AML-193 (cell line): ENCODE measurements at places on chromosomes 13 and 19.

- DNase-seq, result peak; percentile 69
Measured at GRCh38 chr13:35978607-35979316, 152.4 kb downstream of the DCLK1 start.

DNA sequence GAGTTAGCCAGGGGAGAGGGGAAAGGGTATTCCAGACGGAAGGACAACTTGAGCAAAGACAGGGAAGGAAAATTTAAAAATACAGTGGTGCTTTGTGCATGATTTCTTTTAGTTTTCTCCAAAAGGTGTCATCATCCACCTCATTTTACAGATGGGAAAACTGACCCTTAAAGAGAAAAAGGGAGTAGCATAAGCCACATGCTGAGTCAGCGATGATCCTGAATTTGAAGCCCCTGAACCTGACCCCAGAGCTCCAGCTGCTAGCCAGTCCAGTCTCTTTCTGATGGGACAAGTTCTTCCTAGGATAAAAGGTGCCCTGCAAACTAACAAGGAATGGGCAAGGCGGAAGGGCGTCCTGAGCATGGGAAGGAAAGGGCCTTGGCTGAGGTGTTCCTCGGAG is 10.3 kb downstream of the CABP5 start:
- no peak for DNase-seq

DNA sequence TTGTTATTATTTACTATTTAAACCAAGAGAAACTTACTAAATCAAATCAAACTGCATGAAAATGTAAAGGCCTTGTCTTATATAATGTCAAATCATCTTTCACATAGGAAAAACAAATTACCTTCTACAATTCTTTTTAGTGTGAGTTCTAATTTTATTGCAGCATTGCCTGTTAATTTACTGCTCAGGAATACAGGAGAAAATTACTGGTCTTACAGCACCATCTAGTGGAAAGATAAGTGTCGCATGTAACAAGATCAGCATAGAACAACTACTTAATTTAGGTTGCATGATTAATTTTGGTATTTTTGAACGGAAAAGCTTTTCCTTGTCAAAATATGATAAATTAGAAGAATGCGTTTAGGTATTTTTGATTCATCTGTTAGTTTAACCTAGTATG is 502.7 kb downstream of the UQCRFS1 start:
- DNase-seq, result peak; percentile 37

GRCh38 chr19:44620667-44621066 is 7.3 kb downstream of the IGSF23 start:
- no peak for DNase-seq

DNA sequence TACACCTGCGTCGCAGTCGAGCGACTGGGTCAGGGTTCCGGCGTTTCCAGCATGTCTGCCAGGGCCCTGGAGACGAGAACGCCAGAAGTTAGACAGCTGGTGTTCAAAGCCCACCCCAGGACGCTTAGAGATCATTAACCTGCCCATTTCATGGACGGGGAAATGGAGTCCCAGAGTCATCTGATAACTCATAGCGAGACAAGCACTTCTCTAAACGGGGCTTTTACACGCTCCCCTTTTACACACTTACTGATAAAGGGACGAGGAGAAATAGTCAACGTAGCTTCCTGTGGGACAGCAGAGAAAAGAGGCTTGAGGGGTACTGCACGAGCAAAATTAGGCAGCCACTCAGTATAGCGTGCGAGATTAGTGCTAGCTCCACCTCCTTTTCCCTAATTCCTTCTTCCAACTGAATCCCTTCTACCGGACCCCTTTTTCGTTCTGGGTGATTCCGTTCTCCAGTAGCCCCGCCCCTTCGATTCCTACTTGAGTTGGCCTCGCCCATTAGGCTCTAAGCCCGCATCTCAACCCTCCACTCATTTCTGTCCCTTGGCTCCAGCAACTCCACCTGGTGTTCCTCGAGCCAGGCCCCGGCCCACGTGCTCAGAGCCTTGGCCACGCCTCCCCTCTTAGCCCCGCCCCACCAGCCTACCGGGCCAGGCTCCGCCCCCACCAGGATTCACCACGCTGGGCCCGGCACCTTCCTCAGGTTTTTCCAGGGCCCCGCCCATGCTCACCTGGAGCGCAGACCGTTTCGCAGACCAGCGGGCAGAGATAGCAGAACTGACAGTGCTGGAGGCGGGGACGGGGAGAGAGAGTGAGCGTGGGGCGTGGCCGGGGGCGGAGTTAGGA is 3.7 kb downstream of the HRC start:
- DNase-seq, result no peak

- DNase-seq, result no peak
Measured at GRCh38 chr19:2185734-2186070, 22.0 kb downstream of the DOT1L start.

GRCh38 chr13:87100431-87100830 is 570.7 kb upstream of the SLITRK5 start:
- DNase-seq, result no peak

DNA sequence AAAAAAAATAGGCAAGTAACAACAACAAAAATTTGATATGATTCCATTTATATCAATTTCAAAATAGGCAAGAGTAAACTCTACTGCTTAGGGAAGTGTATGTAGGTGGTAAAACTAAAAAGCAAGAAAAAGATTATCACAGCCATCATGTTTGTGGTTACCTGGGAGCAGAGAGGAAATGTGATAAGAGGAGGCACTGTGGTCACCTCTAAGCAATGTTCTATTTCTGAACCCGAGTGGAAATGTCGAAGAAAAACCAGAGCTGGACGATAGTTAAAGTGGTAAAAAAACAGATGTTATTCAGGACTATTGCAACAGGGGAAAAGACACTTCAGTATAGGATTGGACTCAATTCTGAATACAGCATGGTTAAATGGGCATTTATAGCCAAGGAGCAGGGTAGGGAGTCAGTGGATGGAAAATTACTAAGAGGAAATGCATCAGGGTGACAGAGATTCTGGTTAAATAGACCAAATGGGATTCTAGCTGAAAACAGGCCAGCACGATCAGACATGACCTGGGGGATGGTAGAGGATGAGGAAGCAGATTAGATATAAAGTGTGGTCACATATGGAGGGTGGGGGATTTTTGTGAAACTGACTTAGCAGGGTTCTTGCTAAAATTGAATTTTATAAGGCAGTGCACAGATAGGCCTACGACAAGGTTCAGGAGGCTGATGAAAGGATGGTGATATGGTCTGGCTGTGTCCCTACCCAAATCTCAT is 6.0 kb upstream of the TEX30 start:
- DNase-seq, result no peak

DNA sequence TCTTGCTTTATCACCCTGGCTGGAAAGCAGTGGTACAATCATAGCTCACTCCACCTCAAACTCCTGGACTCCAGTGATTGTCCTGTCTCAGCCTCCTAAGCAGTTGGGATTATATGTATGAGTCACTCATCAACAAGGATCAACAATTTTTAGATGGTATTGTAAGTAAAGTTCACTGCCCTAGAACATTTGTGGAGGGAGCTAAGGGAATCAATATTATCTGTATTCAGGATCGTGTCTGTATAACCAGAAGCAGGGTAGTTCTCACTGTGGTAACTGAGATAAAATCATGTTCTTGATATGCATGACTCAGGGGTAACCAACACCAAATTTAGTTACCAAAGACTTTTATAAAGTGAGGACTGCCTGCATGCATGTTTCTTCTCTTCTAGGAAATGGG is 27.0 kb downstream of the ZMYM5 start:
- no peak for DNase-seq

DNA sequence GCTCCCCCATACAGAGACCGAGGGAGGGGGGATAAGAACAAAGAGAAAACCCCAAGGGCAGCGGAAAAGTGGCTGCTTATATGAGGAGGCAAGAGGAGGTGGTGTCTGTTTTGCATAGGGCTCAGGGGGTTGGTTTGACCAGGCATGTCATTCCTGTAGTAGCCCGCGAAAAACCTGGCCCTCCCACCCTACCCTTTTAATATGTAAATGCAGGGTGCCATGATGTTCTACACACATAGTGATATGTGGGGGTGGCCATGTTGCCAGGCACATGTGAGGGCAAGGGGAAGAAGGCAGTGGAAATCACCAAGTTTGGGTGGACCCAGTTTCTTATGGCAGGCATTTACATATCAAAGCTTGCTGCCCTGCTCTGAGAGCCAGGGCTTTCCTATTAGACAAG is 203.5 kb upstream of the UBL3 start:
- no peak for DNase-seq

GRCh38 chr19:40229926-40230417 is 3.5 kb upstream of the CCNP start:
- no peak for DNase-seq

DNA sequence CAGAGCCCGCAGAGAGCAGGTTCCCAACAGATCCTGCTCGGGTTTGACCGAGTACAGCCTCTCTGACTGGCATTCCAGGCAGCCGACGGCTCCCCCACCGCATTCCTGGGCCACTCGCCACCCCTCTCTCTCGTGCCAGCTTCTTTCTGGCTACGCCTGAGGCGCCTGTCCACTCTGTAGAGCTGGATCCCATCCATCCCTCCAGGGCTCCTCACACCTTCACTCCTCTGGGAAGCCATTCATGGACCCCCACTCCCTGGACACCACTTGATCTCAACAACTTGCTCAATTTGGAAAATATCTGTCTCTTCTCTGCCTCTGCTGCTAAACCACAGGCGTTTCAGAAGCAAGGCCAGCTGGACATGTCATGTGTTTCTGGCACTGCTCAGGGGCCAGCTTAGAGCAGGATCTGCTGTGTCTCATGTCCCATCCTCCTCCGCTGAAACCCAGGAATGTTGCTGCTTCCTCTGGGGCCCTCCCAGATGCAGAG is 30.6 kb upstream of the ATP1A3 start:
- no peak for DNase-seq

DNA sequence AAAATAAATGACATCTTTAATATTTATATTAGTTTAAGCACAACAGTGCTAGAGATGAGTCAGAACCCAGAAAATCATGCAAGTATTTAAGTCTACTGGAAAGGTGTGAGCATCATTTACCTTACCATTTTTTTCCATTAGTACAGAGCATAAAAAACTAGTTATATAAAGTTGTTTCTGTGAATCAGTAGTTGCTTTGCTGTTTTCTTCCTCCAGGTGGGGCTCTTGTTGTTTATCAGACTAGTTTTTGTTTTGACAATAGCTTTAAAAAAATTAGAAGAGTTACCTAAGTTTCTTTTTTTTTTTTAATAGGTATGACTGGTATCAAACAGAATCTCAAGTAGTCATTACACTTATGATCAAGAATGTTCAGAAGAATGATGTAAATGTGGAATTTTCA is 12.7 kb downstream of the SUGT1 start:
- DNase-seq, result peak; percentile 18

DNA sequence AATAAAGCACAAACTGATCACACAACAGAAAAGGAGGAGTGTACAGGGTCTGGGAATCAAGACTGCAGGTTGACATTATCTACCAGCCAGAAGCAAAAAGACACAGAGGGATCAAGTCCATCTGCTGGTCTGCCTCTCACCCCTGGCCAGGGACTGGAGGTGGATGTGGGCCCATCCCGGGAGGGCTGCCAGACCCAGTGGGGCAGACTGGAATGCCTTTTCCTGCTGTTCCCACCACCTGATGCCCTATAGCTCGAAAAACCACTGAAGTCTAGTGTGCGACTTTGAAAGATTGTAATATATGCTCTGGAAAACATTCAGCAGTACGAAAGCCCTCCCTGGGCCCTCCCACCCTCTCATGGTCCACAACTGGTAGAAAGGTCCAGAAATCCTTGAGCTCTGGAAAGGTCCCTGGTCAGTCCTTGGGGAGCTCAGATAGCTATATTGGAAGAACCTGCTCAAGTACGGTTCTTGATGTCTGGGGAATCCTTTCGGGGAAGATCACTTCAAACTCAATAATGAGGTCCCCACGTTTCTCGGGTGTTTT is 2.6 kb downstream of the DNAJB1 start:
- DNase-seq, result no peak

DNA sequence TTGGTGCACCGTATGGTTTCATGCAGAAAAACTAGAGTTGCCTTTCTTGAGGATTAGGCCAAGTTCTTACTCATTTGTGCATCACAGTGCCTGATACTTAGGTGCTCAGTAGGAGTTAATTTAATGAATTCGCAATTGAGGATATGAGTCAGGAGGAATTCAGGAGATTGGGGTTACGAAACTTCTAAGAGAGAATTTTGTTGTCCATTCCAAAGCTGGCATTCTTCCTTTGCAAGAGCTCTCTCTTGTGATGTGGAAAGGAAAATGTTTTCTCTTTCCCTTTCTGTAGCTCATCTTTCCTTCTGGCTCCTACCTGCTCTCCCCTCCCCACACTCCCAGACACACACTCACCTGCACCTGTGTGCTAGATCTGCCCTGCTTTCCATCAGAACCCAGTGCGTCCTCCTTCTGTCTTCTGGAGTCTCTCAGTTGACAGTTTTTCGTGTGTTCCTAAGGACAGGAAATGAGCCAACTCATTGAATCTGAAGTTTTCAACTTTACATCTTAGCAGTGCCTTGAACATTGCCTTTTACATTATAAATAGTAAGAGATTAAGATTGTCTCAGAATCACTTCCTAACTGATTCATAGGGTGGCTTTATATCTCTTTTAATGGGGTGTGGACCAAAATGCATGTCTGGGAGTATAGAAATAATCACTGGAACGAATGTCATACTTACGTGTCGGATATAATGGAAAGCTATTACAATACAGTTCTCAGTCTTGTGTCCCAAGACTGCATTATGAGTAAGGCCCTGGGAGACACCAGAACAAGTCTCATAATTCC is 19.7 kb upstream of the ERCC5 start:
- no peak for DNase-seq

DNA sequence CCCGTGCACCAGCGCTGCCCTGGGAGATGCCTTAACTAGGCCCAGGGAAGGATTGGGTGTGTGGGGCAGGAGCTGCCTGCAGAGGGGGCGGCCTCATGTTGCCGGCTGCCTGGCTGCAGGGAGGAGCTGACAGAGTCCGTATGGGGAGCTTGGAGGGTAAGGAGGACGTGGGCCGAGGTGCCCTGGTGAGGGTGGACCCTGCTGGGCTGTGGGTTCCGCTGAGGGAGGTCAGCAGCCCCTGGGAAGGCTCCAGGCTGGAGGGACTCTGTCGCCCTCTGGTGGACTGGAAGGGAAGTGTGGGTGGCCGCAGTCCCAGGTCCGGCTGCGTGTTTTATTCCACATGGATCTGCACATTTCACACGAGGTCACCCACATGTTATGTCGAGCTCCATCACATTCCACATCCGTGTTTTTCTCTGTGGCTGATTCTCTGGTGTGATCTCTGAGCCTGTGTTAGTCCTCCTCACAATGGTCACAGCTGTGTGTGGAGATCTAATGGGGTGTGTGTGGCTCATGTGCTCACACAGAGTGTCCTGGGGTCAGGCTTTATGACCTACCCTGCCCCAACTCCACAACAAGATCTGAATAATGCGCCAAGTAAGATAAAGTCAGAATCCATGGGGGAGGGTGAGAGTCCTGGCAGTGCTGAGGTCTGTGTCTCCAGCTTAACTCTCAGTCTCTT is 1.8 kb upstream of the CEACAM8 start:
- peak; percentile 18 for DNase-seq

- no peak for DNase-seq
Measured at GRCh38 chr13:48496271-48497161, 36.4 kb downstream of the RCBTB2 start.
